ENCODE measurements at places on chromosomes 12 and 14. TPM values are rescaled to one million over a fixed set of nuclear protein-coding genes. Genes with fewer than 3 reads are reported as not detected.

DNA sequence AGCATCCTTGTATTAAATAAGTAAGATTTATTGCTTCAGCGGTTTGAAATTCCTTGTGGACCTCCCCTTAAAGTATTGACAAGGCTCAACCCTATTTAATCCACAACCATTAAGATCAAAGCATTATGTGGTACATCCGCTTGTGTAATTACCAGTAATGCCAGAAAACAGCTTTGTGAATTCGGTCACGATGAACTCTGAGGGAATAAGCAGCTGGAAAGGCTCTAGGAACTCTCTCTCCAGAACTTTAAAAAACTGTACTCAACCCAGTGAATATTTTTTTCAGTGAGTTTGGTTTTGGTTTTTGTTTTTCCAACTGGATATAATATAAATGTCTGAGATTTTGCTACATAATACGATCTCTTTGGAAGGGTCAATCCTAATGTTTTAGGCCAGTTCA lies 49.3 kb upstream of the DIO2 start:
- no peak overlapping the region for H3K27ac ChIP-seq
- no peaks in the 10 kb centered on the region for H3K36me3 ChIP-seq
- DNase-seq, result peak; percentile 25
- no peak overlapping the region for H3K4me3 ChIP-seq
- no peaks in the 10 kb centered on the region for H3K27me3 ChIP-seq

GRCh38 chr14:71521238-71522135 lies 410.7 kb upstream of the RGS6 start:
- DNase-seq, result no peak
- H3K36me3 ChIP-seq, result no peaks in the 10 kb centered on the region
- no peaks in the 10 kb centered on the region for H3K27me3 ChIP-seq
- H3K4me3 ChIP-seq, result no peak overlapping the region
- no peak overlapping the region for H3K27ac ChIP-seq

- no peaks in the 10 kb centered on the region for H3K36me3 ChIP-seq
- no peaks in the 10 kb centered on the region for H3K27me3 ChIP-seq
- DNase-seq, result no peak
- no peak overlapping the region for H3K4me3 ChIP-seq
- no peaks in the 10 kb centered on the region for H3K4me1 ChIP-seq
- H3K27ac ChIP-seq, result no peak overlapping the region
Measured at GRCh38 chr12:66541426-66541825, 137.4 kb downstream of the GRIP1 start.

GRCh38 chr12:14910090-14910915 lies 24.6 kb upstream of the MGP start:
- no peak overlapping the region for H3K27ac ChIP-seq
- H3K4me3 ChIP-seq, result no peak overlapping the region
- peaks cover 25% of the 10 kb centered on the region for H3K36me3 ChIP-seq
- no peaks in the 10 kb centered on the region for H3K27me3 ChIP-seq

The RGS6 gene
- 0.12 TPM for total RNA-seq

DNA sequence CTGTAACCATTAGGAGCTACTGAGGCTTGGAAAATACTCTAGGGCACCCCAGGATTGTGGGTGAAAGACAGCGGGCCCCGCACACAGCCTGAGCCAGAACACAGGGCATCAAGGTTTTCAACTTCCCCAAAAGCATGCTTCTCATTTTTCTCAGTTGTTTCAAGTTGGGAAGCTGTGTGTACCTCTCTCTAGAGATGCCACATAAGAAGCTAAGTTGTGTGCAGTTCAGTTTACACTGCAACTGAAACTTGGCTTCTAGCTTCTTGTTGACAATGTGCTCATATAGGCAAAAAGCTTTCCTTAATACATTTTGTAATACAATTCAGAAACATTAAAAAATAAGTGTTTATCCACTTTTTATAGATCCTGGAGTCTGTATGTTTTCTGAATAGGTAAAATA lies 88.1 kb upstream of the PTPRR start:
- DNase-seq, result no peak
- no peak overlapping the region for H3K4me3 ChIP-seq
- H3K36me3 ChIP-seq, result no peaks in the 10 kb centered on the region

GRCh38 chr14:22634233-22634900 lies 9.8 kb downstream of the OR6J1 start:
- no peaks in the 10 kb centered on the region for H3K4me1 ChIP-seq
- H3K4me3 ChIP-seq, result no peak overlapping the region
- H3K27ac ChIP-seq, result no peak overlapping the region
- DNase-seq, result no peak

The FAM161B gene
- total RNA-seq, result 3.9 TPM

DNA sequence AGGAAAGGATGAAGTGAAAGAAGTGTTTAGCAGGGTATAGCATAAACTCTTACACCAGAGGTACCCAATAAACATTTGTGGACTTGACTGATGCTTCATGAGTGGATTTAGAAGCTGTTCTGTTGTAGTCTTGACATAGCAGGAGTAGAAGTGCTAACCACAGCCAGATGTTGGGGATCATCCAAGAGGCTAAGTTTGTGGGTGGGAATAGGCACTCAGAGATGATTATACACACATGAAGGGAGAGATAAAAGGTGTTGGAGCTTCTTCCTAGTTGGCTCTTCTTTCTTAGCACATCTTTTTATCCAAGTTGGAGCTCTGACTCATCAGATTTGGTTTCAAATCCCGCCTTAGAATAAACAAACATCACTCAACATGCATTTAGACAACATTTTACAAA lies 166.7 kb upstream of the E2F7 start:
- no peaks in the 10 kb centered on the region for H3K4me1 ChIP-seq
- H3K36me3 ChIP-seq, result no peaks in the 10 kb centered on the region
- peak overlapping the region; percentile 1 for H3K27ac ChIP-seq
- DNase-seq, result no peak
- H3K27me3 ChIP-seq, result no peaks in the 10 kb centered on the region

DNA sequence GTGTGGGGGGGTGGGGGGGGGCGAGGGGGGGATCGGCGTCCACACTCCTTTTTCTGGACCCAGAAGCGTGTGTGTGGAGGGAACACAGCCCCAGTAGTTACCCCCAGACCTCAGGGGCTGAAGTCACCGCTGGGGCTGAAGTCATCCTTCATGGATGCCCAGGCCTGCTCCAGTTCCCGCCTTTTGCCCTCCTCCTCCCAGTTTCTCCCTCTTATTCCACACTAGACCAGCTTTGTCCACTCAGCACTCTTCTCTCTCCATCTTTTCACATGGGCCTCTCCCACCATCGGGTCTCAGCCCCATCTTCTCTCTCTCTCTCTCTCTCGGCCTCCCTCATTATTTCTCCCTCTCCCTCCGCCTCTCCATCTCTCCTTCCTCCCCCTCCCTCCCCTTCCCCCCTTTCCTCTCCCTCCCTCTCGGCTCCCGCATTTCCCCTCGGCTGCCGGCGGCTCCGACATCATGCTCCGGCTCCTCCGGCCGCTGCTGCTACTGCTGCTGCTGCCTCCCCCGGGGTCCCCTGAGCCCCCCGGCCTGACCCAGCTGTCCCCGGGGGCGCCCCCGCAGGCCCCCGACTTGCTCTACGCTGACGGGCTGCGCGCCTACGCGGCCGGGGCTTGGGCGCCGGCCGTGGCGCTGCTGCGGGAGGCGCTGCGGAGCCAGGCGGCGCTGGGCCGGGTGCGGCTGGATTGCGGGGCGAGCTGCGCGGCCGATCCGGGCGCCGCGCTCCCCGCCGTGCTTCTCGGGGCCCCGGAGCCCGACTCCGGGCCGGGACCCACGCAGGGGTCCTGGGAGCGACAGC lies at the start of gene P3H3:
Gene P3H3 (plus strand): TSS at position 426 of the 799 bp plus-strand sequence. CDS start 34 bp downstream, at position 460.
- H3K27ac ChIP-seq, result peak within 1 kb of the TSS; percentile 70
- peak; percentile 84 for DNase-seq

- peaks cover 5% of the 10 kb centered on the region for H3K27me3 ChIP-seq
- peaks cover 4% of the 10 kb centered on the region for H3K4me1 ChIP-seq
- H3K4me3 ChIP-seq, result peak overlapping the region; percentile 90
Measured at GRCh38 chr12:111367661-111368221, 1.2 kb downstream of the PHETA1 start.

The HAL gene
- total RNA-seq, result 7.1 TPM

- no peaks in the 10 kb centered on the region for H3K27me3 ChIP-seq
- no peak overlapping the region for H3K27ac ChIP-seq
- H3K36me3 ChIP-seq, result peaks cover 25% of the 10 kb centered on the region
- H3K4me1 ChIP-seq, result no peaks in the 10 kb centered on the region
- H3K4me3 ChIP-seq, result no peak overlapping the region
Measured at GRCh38 chr14:100467939-100468338, 119.3 kb downstream of the BEGAIN start.

GRCh38 chr12:109735051-109735521 lies 21.5 kb downstream of the FAM222A start:
- no peaks in the 10 kb centered on the region for H3K4me1 ChIP-seq
- DNase-seq, result peak; percentile 24
- no peaks in the 10 kb centered on the region for H3K36me3 ChIP-seq
- no peak overlapping the region for H3K4me3 ChIP-seq
- H3K27ac ChIP-seq, result no peak overlapping the region
- H3K27me3 ChIP-seq, result peaks cover 39% of the 10 kb centered on the region

DNA sequence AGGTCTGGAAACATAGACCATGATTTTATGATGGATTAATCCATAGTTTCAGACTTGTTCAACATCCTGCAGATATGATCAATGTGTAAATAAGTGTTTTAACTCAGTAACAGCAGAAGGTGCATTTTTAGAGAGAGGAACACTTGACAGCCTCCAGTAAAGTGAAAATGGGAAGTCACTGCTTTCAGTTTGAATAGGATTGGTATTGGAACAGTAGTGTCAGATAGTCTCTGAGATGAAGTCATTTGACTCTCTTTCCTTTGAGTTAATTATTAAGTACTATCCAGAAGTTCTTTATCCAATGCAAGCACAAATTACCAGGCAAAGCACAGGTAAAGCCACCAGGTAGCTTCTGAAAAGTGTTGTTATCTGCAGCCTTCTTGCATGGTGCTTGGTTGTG lies 14.5 kb upstream of the NAV3 start:
- no peaks in the 10 kb centered on the region for H3K4me1 ChIP-seq
- DNase-seq, result no peak
- H3K27me3 ChIP-seq, result no peaks in the 10 kb centered on the region
- H3K4me3 ChIP-seq, result no peak overlapping the region
